IPS-NIHi11 (cell line): ENCODE measurements at places on chromosomes 7 and 10.

DNA sequence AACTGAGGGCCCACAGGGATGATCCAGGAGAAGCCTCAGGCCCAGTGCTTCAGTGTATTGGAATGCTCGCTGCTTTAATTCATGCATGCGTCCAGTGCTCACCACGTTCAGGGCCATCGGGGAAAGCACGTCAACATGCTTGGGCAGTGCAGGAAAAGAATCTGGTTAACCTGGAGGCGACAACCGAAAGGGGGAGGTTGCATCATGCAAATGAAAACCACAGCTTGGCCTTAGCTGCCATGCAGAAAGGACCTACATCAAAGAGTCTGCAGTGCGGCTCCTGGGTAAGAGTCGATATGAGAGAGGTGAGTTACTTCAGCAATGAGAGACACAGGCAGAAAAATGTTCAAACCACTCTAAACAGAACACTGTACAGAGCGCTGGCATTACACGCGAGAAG lies 440.1 kb downstream of the KCNMA1 start:
- no peak for DNase-seq

DNA sequence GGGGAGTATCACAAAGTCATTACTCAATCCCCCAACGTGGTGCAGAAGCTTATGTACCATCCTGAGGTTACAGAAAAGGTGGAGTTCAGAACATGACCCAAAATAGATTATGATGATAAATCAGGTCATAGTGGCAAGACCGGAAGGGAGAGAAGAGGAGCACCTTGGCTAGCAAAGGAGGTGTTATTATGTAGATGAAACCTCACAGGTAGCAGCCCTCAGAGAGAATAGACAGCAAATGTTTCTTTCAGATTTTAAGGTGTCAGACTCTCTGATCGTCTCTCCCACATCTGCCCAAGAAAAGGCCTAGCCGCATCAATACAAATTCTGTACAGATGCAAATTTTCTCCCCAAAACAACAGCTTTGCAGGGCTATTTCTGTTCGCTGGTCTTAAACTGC lies 88.3 kb upstream of the SEMA3D start:
- no peak for DNase-seq

DNA sequence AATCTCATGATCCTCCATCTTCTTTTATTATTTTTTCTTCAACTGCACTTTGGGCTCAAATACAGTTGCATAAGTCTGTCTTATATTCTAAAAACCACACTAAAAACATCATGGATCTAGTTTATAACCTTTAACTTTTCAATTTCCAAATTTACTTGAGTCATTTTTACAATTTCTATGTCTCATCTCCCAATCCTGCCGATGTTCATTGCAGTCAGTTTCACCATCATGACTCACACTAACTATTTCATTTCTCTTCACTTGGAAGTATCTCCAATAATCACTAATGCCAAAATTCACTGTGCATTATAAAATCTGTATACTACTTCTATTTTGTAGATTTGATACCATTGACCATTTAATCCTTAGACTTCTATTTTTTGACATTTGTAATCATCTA lies 806.9 kb upstream of the SORCS1 start:
- DNase-seq, result no peak

DNA sequence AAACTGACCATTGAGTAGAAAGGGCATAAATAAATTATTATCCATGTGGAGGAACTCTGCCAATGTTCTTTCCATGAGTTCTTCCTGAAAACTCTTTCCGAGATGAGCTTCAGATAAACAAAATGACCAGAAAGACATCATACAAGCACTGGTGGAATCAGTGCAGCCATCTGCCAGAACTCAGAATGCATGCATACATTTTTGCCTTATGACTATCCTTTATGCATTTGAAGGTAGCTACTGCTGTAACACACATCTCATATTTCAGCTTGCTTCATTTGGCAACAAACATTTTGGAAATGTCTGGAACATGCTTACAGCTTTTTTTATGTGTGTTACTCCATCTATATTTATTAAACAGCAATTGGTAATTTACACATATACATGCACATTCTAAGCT lies 448.9 kb downstream of the PLXDC2 start:
- no peak for DNase-seq

DNA sequence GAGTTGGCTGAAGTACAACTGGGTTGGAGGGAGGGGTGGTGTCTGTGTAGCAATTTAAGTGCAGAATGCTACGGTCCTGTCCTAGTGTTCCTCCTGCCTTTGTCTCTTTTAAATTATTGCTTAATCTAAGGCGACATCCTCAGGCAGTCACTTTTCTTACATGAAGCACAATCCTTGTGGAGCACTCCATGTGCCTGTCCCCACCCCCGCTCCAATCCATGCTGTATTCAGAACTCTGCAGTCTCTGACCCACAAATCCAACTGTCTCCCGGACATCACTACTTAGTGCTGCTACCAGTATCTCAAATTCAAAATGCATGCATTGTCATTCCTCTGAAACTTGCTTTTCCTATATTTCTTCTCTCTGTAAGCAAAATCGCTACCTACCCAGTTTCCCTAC lies 91.4 kb upstream of the FAM133B start:
- DNase-seq, result no peak

DNA sequence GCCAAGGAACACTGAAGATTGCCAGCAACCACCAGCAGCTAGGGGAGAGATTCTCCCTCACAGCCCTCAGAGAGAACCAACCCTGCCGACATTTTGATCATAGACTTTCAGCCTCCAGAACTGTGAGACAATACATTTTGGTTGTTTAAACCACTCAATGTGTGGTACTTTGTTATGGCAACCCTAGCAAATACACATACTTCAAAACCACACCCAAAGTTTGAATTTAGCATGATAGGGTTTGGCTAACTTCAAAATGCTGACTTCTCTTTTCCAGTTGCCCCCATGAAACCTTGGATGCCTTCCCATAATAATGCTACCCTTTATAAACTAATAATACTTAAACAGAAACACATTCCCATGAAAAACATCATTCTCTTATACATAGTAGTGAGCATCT lies 149.8 kb downstream of the DGKI start:
- no peak for DNase-seq

DNA sequence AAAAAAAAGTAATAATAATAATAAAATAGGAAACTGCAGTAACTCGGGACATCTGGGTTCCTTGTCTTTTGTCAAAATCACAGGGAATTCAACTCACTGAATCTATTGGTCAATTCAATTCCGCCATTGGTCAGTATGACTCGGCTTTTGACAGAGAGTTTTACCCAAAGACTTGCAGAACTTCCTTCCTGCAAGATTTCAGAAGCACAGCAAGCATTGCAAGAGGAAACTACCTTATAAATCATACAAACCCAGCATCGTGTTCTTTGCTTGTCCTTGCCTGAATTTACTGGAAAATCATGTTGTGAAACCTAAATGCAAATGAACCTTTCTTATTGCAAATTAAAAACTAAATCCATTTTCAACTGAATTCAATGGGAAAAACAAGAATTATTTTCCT lies 15.5 kb downstream of the KLF6 start:
- no peak for DNase-seq

- DNase-seq, result no peak
Observed at GRCh38 chr10:49187044-49187484, 1.1 kb downstream of the TMEM273 start.

GRCh38 chr10:51073453-51074237 lies 642 bp upstream of the PRKG1 start:
- peak; percentile 61 for DNase-seq

- DNase-seq, result no peak
Observed at GRCh38 chr10:3992382-3993178, 207.6 kb upstream of the KLF6 start.

DNA sequence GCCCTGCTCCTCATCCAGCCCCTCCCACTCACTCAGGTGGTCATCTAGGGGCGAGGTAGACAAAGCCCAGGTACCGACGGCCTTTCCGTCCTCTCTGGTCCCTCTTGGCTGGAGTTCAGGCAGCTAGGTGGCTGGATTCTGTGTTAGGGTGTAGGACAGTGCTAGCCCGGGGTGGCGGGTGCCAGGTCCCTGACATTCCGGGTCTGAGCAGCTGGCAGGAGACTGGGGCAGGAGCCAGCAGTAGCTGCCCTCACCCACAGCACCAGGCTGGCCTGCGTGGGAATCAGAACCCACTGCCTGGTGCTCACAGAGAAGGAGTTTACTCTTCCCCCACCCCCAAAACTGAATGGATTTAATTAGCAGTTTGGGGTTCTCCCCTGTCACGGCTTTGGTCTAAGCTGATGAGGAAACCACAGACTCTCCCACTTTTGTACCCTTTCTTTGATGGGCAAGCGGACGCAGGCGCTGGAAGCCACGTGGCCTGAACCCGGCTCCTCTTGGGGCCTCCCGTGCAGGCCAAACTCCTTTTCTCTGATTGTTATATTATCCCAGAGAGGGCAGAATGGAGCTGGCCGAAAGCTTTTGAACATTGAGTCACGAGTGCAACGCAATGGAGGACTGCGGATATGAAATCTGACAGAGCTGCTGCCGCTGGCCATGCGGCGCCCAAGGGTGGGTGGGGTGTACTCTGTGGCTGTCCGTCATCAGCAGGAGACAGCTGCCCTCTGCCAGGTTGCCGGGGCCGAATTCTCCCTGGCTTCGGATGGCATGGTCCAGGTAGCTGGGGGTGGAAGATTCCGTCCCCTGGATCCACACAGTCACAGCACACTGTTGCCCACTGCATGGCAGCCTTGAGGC lies 12.9 kb upstream of the ZFAND2A start:
- no peak for DNase-seq

DNA sequence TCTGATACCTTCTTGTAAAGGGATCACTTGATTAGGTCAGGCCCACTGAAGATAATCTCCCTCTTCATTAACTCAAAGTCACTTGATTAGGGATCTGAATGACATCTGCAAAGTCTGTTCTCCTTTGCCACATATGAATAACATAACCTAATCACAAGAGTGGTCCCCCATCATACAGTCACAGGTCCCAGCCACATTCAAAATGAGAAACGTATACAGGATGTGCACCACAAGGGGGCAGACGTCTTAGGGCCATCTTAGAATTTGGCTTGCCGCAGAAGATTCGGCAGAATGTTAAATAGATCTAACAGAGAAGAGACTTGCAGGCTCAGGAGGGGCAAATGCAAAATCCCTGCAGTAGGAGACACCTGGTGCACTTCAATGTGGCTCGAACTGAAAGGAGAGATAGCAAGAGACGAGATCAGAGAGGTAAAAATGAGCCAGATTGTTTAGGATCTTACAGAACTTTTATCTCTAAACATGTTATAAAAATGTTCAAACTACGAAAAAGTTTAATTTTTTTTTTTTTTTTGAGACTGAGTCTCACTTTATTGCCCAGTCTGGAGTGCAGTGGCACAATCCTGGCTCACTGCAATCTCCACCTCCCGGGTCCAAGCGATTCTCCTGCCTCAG lies 10.4 kb upstream of the SMC3 start:
- DNase-seq, result peak; percentile 69

- DNase-seq, result no peak
Observed at GRCh38 chr10:33371234-33371633, 36.8 kb upstream of the NRP1 start.

DNA sequence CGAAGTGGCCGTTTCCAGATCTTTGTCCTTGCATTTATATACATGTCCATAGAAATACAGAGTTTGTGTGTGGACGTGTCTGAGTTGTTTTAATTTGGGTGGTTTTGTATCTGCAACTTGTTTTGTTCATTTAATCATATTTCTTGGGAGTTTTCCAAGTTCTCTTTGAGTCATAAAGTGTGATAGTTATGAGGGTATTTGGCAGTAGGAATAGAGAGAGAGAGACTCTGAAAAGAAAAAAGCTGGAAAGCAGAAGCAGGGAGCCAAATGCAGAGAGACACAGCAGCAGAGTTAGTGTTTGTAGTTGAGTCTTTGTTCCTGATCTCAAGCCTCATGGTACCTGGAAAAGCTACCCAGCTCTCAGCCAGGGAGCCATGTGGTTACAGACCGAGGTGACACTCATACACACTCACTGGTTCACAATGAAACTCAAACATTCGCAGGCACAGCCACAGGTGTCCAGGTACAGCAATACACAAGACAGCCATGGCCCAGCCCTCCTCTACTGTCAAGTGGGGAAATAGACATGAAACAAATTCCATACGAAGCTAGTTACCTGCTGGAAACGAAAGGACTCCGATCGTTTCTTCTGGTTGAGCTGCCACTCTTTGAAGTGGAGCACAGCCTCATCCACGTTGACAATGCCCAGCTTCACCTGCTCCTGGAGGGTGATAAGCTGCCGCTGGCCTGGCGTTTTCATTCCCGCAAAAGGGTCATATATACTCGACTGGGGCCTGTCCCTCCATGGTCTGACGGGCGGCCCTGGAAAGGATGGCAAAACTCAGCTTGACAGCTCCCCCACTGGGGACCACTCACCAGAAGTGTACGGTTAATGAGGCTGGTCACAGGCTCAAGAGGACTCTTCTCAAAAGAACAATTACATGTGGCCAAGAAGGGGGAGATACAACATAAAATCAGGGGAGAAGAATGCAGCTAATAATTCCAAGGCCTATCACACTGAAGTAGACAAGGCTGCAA lies 33.3 kb upstream of the TM9SF3 start:
- DNase-seq, result no peak

GRCh38 chr7:131689662-131690234 lies 133.3 kb upstream of the PODXL start:
- DNase-seq, result no peak

DNA sequence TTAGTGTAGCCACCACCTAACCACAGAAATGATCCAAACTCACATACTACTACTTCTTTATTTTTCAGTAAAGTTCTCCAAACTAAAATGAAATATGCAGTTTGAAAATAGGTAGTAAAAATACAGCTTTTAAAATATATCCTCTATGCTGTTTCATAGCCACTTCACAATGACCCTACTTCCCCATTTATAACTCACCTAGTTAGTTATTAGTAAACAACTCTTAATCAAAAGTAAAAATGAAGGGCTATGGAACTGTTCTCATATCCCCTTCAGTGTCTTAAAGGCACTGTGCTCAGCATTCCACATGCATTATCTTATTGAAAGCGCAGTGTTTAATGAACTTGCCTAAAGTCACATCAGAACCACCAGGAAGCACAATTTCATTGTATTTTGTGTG lies 43.5 kb downstream of the KMT2C start:
- no peak for DNase-seq

GRCh38 chr7:9962742-9963141 lies 1010.9 kb upstream of the PHF14 start:
- no peak for DNase-seq

- DNase-seq, result no peak
Observed at GRCh38 chr7:69781412-69781846, 183.2 kb downstream of the AUTS2 start.

GRCh38 chr7:157719705-157720655 lies 383.2 kb downstream of the DNAJB6 start:
- DNase-seq, result no peak

DNA sequence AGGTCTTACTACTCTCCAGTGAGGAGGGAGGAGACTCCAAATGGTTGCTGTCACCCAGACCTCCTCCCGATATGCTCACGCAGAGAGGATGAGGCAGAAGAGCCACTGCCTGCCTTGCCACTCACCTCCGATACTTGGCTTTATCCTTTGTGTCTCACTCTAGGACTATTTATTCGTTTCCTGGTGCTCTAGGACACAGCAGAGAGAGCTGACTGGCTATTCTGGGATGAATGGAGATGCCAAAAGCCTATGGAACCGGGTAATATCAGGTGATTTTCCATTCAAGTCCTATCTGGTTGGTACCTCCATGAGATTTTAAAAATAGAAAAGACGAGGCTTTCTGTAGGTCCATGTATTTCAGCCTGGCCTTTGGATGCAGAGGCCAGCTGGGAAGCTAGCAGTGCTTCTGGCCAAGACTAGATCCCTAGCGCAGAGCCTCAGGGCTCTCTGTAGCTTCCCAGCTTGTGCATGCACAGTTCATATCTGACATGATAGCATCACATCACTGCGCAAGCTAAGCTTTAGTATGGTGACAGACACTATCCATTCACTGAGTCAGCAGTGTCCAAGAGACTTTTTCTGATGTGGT lies 239.0 kb upstream of the ANKRD30A start:
- no peak for DNase-seq

GRCh38 chr10:122471531-122472177 lies 10.3 kb downstream of the HTRA1 start:
- no peak for DNase-seq
